Astrocyte (in vitro differentiated cells and primary cell): ENCODE measurements at places on chromosomes 7 and 10. TPM values are rescaled to one million over a fixed set of nuclear protein-coding genes. Genes with fewer than 3 reads are reported as not detected.
A peak's percentile ranks its signal among the peaks of the same experiment; 100 is the strongest.

GRCh38 chr10:13871011-13871410 is 284.2 kb downstream of the PRPF18 start:
- no peak for DNase-seq

DNA sequence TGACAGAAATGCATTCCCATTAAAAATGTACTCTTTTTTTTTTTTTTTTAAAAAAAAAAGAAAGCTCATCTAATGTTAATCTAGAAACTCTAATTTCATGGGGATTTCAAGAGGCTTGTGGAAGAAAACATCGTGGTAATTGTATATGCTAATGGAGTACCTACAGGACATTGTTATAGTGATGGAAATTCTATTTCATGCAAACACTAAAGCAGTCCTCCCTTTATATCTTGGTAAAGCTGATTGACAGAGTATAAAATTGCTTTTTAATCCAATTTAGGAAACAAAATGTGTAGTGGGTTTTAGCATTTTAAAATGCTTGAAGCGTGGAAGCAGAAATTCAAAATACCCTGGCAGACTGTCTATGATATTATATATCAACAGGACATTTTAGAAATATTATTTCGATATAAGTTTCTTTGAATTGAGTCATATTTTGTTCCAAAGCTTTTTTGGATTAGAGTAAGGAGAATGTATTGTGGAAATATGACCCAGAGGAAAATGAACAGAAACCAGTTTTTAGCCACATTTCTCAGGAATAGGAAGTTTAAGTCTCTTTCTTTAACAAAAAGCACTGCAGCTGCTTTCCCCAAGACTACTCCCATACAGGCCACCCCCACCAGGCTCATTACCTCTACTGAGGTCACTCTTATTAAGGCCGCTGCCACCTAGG is 121.9 kb downstream of the WNT2 start:
- no peak for DNase-seq

DNA sequence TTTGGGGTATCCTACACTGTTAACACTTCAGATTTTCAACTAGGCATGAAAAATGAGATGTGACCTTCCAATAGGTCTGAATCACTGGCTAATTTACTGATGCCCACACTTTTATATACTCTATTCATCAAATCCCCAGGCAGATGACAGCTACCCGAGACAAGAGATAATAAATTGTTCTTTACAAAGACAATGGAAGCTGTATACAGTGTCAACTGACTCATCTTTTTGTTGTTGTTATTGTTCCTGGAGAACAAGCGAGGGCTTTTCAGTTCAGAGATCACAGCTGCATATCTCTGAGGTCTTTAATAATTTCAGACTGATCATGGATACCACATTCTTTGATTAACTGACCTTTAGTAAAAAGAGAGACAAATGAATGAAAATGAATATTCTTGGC is 228.9 kb downstream of the SDHAF3 start:
- DNase-seq, result no peak

DNA sequence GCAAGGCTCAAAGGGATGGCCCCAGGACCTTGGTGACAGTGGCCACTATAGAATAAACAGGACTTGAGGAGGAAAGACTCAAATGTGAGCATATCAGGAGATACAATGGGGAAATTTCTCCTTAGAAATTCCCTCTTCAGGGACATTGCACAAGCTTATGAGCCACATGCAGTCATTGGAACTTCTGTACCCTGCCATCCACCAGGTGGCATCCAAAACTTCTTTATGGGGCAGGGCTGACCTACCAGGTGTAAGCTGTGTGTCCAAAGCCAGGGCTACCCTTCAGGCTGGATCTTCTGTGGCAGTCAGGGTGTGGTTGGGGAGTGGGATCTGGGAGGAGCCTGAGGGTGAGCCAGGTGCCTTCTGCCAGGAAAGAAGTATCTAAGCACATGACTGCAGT is 36.6 kb upstream of the LRRC18 start:
- no peak for DNase-seq

- no peak for DNase-seq
Observed at GRCh38 chr7:91630581-91631380, 249.7 kb downstream of the MTERF1 start.

DNA sequence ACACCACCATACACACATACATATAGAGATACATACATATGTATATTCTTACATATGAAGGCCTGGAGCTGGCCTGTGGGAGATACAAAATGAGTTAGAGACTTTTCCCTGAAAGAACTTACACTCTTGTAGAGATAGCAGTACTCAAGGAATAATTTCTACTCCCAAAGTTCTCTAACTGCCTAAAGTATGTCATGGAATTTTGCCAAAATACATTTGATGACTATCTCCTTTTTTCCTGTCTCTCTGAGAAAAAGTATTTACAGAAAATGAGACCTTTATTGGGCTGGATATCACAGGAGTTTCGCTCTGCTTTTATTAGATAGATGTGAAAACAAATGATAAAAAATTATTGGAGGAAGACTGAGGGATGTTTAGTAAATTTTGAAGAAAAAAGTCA is 220.1 kb downstream of the POU6F2 start:
- DNase-seq, result no peak

DNA sequence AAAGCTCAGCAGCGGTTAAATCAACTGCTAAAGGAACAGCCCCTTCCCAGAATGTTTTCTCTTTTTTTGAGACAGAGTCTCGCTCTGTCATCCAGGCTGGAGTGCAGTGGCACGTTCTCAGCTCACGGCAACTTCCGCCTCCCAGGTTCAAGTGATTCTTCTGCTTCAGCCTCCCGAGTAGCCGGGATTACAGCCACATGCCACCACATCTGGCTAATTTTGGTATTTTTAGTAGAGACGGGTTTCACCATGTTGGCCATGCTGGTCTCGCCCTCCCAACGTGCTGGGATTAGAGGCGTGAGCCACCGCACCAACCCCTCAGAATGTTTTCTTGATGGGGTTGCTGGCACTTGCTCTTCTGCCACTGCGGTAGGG is 59.8 kb upstream of the IL6 start:
- DNase-seq, result no peak

- DNase-seq, result no peak
Observed at GRCh38 chr7:148107443-148108127, 483.0 kb upstream of the C7orf33 start.

GRCh38 chr10:119942973-119943372 is 50.4 kb downstream of the SEC23IP start:
- DNase-seq, result no peak

DNA sequence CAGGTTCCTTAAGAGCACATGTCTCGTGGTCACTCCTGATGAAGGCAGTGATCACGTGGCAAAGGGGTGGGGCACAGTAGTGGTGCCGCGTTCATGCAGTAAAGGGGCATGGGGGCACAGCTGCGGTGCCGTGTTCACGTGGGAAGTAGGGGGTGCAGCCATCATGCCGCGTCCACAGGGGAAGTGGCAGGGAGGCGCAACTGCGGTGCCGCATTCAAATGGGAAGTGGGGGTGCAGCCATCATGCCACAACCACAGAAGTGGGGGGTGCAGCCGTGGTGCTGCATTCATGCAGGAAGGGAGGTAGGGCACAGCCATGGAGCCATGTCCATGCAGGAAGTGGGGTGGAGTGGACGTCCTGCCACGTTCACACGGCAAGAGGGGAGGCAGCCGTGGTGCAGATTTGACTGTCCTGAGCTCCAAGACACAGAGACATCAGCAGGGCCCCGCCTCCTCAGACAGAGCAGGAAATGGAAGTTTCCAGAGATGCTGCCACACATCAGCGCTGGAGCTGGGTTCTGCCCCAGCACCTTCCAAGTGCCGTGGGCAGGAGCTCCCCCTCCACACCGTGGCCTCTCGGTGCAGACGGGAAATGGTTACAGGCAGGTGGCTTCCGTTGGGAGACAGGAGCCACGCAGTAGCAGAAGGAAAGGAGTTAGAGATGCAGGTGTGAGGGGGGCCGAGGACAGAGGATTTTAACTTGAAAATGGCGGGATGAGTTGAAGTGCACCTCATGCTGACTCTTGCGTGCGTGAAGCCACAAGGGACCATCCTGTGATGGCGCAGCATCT is 95.0 kb upstream of the DDC start:
- DNase-seq, result no peak

- no peak for DNase-seq
Observed at GRCh38 chr10:26987851-26988250, 112.4 kb downstream of the ANKRD26 start.

- DNase-seq, result no peak
Observed at GRCh38 chr10:110335314-110336064, 30.8 kb upstream of the SMNDC1 start.

GRCh38 chr7:125085084-125085483 is 155.5 kb upstream of the POT1 start:
- no peak for DNase-seq

DNA sequence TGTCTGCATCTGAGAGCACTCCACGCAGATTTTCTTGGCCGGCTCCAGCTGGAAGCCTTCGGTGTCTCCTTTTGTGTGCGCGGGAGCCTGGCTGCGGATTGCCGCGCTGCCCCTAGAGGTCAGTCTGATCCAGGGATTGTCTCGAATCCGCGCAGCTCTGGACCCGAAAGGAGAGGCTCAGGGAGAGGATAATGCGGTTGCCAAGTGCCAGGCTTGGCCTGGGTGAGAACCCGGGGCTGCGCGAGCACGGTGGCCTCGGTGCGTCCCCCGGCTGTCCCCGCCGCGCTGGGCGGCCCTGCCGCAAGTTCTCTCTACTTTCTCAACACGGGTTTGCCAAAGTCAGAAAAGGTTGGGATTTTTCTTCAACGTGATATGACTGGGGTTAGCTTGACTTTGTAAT is 140.9 kb downstream of the ADCYAP1R1 start:
- DNase-seq, result peak; percentile 14

DNA sequence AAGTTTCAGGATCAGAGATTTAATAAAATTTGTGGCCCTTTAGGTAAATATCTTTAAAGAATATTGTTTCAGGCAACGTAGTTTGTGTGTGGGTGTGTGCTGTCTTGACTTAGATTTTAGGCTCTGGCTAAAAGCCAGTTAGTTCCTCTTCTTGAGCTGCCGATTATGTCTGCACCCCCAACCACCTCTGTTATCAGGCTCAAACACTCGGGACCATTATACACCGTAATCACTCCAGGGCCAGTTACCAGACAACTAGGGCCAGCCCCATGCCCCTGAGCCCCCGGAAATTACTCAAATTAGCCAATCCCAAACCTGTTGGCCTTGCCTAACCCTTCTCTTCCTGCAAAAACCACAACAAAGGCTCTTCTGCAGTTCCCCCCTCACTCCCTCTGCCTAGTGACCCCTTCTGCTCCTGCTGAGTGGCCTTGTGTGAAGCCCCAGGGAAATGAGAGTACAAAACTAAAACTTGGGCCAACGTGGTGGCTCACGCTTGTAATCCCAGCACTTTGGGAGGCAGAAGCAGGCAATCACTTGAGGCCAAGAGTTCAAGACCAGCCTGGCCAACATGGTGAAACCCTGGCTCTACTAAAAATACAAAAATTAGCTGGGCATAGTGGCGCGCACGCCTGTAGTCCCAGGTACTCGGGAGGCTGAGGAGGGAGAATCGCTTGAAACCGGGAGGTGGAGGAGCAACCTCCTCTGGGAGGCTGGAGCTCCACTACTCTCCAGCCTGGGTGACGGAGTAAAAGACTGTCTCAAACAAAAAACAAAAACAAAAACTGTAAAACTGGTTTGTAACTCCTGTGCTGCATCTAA is 9.2 kb upstream of the HNRNPF start:
- no peak for DNase-seq

DNA sequence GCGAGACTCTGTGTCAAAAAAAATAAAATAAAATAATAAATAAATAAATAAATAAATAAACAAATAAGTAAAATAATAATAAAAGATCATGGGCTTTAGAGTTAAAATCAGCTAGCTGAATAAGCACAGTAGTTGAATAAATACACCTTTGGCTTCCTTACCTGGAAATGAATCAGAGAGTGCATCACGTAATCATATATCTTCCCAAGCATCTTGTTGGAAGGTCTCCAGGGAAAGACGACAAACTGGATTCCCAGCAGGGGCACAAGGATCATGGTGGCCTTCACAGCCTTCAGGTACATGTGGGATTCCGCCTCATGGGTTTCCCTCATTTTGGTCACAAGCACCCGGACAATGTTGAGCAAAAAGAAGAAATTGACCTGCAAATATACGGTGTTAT is 138.7 kb downstream of the CALCR start:
- no peak for DNase-seq

- no peak for DNase-seq
Observed at GRCh38 chr7:2715341-2716231, 27.6 kb downstream of the AMZ1 start.

- peak; percentile 95 for DNase-seq
Observed at GRCh38 chr7:81618396-81619014, 151.3 kb downstream of the HGF start.

- DNase-seq, result no peak
Observed at GRCh38 chr10:122461729-122462532, 578 bp downstream of the HTRA1 start.

GRCh38 chr10:16259726-16260125 is 177.1 kb upstream of the PTER start:
- DNase-seq, result no peak

DNA sequence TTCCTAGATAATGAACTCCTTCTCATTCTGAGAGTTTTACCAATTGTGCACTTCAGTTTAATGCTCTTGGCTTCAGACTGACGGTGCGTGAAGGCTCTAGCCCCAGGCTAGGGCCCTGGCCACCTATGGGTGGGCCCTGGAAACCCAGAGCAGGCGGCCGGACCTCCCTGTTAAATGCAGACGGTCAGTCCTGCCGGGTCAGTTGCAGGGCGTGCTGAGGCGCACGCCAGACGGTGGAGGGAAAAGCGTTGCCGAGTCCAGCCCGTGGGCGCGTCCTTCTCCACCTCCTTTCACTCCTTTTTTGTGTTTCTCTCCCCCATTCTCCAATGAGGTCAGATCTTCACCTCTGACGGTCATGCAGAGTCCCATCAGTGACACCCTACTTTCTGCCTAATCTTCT is 2.3 kb downstream of the DPYSL4 start:
- no peak for DNase-seq

DNA sequence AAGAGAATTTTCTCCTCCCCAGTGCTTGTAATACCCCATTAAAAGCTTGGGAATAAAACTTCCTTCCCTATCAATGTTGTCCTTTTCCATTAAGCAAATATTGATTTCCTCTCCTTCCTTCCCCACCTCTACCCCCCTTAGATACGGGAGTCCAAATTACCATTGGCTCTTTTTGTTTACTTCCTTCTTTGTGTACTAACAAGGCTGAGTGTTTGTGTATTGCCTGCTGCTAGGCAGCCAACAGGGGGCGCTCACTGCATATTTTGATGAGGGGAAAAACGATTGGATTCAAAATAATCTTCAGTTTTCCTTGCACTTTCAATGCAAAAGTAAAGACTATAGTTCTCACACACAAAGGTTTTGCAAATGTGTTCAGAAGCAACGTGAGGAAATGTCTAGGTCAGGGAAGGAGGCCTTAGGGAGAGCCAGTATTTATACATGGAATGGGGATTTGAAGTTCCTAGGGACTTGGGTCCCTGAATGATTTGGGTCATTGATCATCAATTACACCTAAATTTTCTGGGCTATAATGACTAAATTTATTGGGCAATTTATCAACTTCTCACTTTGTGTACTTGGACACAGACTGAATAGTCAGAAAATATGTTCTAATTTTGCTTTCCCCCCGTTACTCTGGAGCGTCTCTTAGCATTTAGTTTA is 23.6 kb upstream of the VPS41 start:
- peak; percentile 4 for DNase-seq

The CRCP gene
- 24.2 and 26.8 TPM in 2 replicates for total RNA-seq

The THNSL1 gene
- total RNA-seq, result 2.7 and 3.1 TPM in 2 replicates

The IKZF1 gene
- 0.60 and 0.86 TPM in 2 replicates for total RNA-seq

The GLCCI1 gene
- 15.3 and 24.2 TPM in 2 replicates for total RNA-seq

The PHKG1 gene
- not detected in 2 replicates for total RNA-seq

The KCTD7 gene
- 11.6 and 12.8 TPM in 2 replicates for total RNA-seq

The CYP3A5 gene
- total RNA-seq, result 0.07 TPM in 1 of 2 replicates, not detected in the other

The NXPH1 gene
- 0.16 TPM in 1 of 2 replicates, not detected in the other for total RNA-seq

The CCDC3 gene
- 25.8 and 52.1 TPM in 2 replicates for total RNA-seq

The ITIH2 gene
- total RNA-seq, result not detected in 2 replicates
